ENCODE measurements at places on chromosomes 3 and 15. TPM values are rescaled to one million over a fixed set of nuclear protein-coding genes. Genes with fewer than 3 reads are reported as not detected.

POTEB2 gene
- polyA plus RNA-seq = not detected

FSTL1 gene
- polyA plus RNA-seq = 480 TPM

TMC3 gene
- polyA plus RNA-seq = 0.16 TPM

GRCh38 chr3:185825006-185825638, at the start of gene IGF2BP2:
Gene IGF2BP2, minus strand, starts transcription at chr3:185825042. Its CDS starts 82 bp downstream, at chr3:185824960.
- peak; percentile 88 for DNase-seq

DNA sequence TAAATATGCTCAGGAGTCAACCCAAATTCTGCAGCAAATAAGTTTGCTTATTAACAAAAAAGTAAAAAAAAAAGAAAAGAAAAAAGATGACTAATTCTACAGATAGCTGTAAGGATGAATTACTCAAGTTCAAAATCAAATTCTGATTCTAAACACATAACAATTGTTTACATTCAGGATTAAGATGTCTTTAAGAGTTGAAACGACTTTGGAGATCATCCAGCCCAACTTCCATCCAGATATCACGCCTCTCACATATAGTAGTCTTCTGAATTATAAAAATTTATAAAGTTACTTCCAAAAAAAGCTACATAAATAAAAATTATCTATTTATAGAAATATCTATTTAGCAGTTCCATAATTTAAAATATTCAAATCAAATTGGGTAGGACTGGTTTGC, 39.8 kb downstream of the GYG1 start:
- no peak for DNase-seq

DNA sequence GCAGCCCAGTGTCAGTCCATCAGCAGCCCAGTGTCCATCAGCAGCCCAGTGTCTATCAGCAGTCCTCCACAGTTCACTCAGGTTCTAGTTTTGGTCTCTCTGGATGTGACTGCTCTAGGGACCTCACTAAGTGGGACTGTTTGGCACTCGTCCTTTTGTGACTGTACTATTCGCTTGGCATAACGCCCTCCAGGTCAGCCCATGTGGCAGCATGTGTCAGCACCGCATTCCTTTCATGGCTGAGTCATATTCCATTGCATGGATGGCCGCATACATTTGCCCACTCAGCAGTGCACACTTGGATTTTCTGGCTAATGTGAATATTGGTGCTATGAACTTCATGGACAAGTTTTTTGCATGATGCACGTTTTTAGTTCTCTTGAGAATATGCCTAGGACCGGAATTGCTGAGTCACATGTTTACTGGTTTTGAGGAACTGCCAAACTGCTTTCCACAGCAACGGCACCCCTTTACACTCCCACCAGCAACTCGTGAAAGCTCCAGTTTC, 16.4 kb downstream of the CHST13 start:
- DNase-seq = no peak

GRCh38 chr3:133447750-133448477, 48.1 kb downstream of the BFSP2 start:
- DNase-seq = peak; percentile 60

DNA sequence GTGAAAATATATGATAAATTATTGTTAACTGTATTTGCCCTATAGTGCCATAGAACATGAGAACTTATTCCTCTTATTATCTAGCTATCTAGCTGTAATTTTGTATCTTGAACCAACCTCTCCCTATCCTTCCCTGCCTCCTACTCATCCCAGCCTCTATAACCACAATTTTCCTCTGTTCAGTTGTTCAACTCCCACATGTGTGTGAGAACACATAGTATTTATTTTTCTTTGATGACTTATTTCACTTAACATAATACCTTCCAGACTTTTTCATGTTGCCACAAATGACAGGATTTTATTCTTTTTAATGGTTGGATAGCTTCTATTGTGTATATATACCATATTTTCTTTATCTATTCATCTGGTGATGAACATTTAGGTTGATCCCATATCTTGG, 85.4 kb upstream of the SUCLG2 start:
- no peak for DNase-seq

DNA sequence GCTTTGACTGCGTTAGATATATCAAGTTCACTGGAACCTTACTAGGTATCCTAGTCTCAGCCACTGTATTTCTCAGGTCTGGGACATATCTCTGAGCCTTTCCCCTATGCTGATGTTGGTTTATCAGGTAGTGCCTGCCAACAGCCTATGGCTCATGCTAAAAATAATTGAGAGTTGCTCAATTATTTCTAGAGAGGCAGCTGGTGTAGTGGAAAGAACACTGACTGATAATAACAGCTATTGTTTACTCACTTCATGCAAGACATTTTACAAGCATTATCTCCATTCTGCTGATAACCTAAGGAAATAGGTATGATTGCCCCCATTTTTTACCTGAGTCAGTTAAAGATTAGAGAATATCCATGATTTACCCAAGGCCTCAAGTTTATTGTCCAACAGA, 231.4 kb downstream of the LRRN1 start:
- no peak for DNase-seq

DNA sequence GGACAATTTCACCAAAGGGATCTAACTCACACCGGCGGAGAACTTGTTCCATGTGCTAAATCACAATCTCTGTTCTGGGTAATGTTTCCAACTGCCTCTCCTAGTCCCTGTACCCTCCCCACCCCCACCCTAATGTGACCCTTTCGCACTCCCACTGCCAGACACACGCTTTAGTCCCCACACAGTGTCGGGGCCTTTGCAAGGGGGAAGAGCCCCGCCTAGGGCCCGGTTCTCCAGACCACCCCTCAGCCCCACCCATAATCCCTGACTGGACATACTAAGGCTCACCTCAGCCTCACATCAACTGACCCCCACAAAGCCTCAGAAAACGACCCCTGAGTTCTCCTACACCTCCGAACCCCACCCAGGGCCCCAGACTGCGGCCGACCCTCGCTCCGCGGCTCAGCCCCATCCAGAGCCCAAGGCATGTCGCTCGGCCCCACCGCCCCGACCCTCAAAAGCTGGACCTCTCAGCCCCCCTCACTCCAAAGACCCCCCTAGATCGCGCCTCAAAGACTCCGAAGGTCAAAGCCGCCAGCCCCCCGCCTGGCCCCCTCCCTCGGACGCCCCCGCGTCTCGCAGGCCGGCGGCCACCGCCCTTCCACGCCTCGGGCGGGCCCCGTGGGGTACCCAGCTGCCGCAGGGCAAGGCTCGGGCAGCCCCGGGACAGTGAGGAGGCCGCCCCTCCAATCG, 72.0 kb upstream of the MAP4 start:
- peak; percentile 52 for DNase-seq

DNA sequence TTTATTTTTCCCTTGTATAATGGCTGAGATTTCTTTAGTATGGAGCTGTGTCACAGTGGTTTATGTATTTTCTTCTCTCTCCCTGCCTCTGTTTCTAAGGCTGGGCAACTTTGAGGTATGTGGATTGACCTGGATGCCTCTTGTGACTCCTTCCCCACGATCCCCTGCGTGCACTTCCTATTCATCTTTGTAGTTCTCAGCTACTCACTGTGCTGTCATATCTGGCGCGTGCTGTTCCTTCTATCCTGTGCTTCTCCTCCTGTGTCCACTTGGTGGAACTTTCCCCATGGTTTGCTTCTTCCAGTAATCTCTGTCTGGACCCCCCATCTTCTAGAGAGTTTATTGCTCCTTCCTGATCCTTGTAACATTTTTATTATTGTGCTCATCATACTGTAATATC, 97.3 kb downstream of the AKAP13 start:
- DNase-seq = no peak

DNA sequence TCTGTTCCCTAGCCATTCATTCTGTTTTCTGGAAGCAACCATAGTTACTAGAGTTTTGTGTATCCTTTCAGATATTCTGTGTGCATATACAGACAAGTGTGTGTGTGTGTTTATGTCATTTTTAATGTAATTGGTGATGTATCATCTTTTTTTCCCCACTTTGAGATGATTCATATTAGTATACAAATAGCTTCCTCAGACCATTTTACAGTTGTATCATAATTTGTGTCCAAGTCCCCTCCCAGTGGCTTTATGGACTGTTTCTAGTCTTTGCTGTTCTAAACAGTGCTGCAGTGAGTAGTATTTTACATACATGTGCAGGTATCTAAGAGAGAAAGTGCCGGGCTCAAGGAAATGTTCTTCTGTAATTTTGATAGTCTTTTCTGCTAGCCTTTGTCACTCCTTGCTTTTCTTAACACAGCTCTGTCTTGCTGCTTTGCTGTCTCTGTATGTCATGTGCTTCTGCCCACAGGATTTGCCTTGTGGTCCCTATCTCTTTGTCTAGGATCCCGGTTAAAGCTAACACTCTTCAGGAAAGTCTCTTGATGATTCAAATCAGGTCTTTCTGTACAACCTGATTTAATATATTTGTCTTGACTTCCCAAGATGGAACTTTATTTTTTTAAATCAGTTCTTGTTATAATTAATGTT, 31.5 kb upstream of the FBXL22 start:
- DNase-seq = no peak

- DNase-seq = no peak
Measured at GRCh38 chr15:61229883-61230180, 730 bp upstream of the RORA start.

Measured in renal pelvis (tissue), 12 donors.